ENCODE measurements at places on chromosomes 5 and 9.
A peak's percentile ranks its signal among the peaks of the same experiment; 100 is the strongest.

DNA sequence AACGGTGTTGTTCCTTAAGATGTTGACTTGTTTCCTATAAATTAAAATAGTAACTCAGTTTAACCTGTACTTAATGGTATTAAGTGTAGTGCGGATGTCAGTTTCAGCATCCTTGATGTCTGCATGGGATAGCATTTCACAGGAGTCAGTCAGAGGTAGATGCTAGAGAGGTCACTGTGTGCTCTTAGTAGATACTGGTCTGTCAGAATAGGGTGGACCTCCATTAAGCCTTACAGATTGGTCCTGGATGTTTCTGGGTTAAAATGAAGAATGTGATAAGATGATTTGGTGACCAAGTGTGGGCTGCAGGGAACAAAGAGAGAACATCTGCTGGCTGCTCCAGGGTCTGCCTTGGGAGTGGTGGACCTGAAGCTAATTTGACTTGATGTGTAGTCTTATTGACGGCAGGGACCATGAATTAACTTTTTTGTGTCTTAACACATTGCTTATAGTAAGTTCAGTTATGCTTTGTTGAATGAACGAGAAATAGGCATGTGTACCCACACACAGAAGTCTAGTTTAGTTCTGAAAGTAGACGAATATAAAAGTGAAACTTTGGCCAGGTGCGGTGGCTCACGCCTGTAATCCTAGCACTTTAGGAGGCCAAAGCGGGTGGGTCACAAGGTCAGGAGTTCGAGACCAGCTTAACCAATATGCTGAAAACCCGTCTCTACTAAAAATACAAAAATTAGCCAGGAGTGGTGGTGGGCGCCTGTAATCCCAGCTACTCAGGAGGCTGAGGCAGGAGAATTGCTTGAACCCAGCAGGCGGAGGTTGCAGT is 12.5 kb downstream of the RAB24 start:
- no peak for DNase-seq

GRCh38 chr5:61626639-61627282 is 294.7 kb downstream of the ZSWIM6 start:
- no peak for DNase-seq

- no peak for DNase-seq
These were observed 520.1 kb upstream of the SMC2 start for GRCh38 chr9:103574056-103574455.

DNA sequence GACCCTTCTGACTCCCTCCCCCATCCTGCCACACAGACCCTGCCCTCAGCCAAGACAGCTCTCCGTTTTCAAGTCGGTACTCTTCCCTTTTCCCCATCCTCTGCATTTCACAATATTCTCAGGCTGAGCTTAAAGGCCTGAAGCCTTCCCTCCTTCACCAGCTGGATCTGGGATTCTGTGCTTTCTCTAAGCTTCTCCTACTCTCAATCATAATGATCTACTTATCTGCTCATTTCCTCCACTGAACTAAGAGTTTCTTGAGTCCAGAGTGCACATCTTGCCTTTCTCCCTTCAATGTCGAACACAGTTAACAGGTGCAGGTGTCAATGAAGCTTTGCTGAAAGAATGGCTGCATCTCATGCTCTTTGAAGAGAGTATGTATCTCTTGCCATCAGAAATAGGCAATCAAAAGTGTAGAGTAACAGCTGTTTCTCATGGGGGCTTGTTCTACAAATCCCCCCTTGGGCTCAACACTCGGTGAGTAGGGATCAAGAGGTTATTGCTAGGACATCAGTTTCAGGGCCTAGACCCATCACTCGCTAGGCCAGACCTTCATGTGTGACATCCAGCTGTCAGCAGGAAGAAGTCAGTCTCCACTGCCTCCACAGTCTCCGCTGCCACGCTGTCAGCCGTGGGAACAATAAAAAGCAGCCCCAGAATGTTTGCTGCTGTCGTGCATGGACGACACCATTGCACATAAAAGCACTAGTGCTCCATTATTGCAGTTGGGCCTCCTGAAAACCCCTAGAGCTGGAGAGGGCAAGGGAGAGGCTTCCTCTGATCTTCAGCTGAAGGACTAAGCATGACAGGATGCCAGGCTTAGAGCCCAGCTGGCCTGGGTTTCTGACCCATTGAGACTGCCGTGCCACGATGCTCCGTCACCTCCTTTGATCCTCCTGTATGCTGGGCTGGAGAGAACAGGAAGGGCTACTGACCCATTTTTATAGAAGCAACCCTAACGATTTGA is 23.7 kb downstream of the TRAF1 start:
- DNase-seq: no peak

GRCh38 chr9:134748591-134748990 is 107.0 kb downstream of the COL5A1 start:
- no peak for DNase-seq

DNA sequence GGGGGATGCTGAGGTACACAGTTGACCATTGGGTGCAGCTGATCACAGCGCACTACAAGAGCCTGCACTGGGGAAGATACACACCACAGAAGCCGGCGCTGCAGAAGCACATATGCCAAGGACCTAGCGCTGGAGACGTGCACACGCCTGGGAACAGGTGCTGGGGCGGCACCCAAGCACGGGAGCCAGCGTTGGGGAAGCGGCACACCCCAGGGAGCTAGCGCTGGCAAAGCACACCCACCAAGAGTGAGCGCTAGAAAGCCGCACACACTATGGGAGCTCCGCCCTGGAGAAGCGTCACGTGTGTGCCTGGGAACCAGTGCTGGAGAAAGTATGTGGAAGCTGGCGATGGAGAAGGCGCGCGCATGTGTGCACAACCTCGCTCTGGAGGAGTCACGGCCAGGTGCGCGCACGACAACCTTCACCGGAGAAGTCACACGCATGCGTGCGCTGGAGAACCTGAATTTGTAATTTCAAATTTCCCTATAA is 4.5 kb downstream of the FANCC start:
- DNase-seq: no peak

- DNase-seq: no peak
These were observed 5.7 kb downstream of the NR6A1 start for GRCh38 chr9:124765439-124765835.

DNA sequence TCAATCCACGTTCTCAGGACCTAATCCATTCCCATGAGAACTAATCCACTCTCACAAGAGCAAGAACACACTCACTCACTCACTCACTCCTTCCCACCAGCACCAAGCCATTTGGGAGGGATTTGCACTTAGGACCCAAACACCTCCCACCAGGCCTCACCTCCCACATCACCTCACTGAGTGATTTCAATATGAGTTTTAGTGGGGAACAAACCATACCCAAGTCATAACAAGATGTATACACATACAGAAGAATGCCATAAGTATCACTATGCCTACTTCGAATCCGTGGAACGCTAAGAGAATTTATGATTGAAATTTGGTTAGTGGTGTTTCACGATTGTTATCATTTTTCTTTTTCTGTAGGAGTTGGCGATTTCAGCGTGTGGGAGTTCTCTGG is 29.3 kb upstream of the CTSL start:
- no peak for DNase-seq

- DNase-seq: no peak
These were observed 6.5 kb downstream of the AMACR start for GRCh38 chr5:34001241-34001841.

- no peak for DNase-seq
These were observed 224.7 kb upstream of the DAP start for GRCh38 chr5:10985721-10986110.

DNA sequence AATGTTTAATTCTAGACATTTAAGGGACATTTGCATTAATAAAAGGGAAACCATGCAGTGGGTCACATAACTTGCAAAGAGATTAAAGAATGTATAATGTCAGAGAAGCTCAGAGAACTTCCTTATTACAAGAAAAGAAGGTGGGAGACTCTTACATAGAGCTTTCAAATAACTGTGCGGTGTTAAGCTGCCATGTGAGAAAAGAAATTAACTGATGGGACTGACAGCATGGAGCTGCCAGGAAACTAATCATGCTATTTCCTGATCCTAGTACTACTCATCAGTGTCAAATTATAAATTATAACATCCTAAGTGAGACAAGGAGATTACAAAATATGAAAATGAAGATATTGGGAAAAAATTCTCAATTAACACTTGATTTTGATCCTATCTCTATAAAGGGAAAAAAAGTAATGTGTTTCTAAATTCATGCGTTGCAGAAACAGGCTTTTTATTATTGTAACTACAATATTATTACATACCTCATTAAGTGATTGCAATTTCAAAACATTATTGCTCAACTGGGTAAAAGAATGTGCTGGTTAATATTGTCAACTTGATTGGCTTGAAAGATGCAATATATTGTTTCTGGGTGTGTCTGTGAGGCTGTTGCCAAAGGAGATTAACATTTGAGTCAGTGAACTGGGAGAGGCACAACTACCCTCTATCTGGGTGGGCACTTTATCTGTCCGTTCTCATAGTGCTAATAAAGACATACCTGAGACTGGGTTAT is 609.5 kb upstream of the NUDT12 start:
- DNase-seq: no peak

GRCh38 chr5:160520609-160521391 is 99.1 kb downstream of the PTTG1 start:
- DNase-seq: no peak

- no peak for DNase-seq
These were observed 698.3 kb downstream of the MAT2B start for GRCh38 chr5:164203581-164204225.

DNA sequence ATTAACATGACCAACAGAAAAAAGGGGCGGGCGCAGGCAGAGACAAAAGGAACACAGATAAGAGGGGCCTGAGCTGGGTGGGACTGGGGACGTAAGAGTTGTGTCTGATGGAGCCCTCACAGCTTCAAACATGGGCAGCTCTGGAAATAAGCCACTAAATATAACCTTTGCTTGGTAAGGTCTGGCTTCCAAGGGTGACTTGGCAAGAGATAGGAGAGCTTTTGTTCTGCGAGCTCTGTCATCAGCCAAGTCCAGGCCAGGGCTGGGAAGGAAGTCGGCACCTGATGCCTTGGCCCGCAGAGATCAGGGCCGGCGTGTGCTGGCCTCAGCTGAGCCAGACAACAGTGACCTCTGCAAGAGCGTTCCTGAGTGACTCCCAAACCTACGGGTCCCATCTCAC is 11.8 kb downstream of the TRUB2 start:
- no peak for DNase-seq

- DNase-seq: no peak
These were observed 455.5 kb upstream of the TRPC7 start for GRCh38 chr5:136820848-136821247.

DNA sequence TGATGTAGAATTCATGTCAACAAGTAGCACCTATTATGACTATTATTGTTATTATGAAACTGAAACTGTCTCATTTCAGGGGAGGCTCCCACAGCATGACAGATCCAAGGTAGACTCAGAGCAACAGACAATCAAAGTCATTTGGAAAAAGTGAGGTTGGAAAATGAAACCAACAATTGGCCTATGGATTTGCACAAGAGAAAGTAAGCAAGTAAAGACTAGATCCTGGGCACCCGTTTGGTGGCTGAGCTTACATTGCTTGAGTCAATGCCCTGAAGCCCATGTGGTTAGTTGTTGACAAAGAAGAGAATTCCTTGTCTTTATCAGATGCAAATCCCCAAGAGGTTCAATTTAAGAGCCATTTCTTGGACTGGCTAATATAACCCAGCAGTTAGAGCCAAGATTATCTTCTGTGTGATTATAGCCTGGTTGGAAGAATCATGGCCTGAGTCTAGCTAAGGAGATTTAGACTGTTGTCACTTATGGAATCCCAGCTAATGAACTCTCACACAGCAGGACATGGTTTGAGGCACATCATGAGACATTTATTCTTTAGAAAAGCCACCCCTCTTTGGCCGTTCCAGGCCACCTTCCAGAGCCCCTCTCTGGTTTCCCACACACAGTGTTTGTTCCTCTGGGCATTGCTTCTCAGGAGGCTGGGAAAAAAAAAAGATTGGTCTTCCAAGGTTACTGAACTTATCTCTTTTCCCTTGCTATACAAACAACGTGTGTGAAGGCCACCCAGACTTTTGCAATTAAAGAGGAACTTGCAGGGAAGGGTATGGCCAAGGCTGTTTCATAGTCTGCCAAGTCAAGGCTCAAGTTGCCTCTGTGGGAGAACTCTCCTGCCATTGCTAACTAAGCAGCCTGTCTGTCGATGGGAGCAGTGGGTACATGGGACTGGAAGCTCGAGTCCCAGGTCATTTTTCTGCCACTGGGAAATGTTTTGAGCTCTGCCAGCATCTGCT is 399.5 kb downstream of the ENC1 start:
- no peak for DNase-seq

- DNase-seq: no peak
These were observed 369.0 kb downstream of the CAAP1 start for GRCh38 chr9:26523577-26523976.

GRCh38 chr5:160462167-160462566 is 40.5 kb downstream of the PTTG1 start:
- no peak for DNase-seq

GRCh38 chr5:175695161-175696126 is 37.6 kb downstream of the HRH2 start:
- DNase-seq: no peak

DNA sequence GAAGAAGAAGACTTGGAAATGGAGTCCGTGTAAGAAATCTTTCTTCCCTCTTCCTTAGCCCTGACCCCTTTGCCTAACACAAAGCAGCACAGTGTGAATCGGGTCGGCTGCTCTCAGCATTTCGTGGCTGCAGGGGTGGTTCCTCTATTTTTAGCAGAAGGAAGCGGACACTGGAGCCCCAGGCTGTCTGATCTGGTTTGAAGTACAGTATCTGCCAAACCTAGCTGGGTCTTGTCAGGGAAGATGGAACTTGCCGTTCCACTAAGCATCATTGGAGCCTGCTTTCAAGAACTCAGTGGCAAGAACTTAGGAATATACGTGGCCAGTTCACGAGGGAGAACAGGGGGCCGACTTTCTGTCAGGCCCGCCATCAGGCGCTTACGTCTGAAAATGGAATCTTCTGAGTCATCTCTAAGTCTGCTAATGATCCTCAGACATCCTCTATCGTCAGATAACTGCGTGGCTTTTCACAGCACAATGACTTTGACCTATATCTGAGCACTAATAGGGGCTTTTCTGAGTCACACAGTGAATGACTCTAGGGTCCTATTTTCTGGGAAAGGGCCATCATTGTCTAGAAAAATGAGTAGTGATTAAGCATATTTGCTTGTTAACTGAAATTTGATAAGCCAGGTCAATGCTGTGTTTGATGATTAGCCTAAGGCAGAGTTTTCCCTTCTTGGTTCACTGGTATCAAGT is 43.3 kb upstream of the NCS1 start:
- peak; percentile 57 for DNase-seq

GRCh38 chr5:35488791-35489190 is 128.9 kb upstream of the SPEF2 start:
- no peak for DNase-seq

- DNase-seq: no peak
These were observed 22.4 kb upstream of the SMIM15 start for GRCh38 chr5:61184708-61185107.

- DNase-seq: no peak
These were observed 172.2 kb downstream of the CDC42SE2 start for GRCh38 chr5:131436081-131436480.

- DNase-seq: no peak
These were observed 65.2 kb downstream of the RAPGEF1 start for GRCh38 chr9:131674425-131675421.

- no peak for DNase-seq
These were observed 38.8 kb upstream of the SHB start for GRCh38 chr9:38107811-38108304.

GRCh38 chr5:58666598-58667581 is 84.0 kb downstream of the RAB3C start:
- DNase-seq: no peak

- no peak for DNase-seq
These were observed 44.1 kb upstream of the ITGA2 start for GRCh38 chr5:52945040-52945439.
